CD4-positive, alpha-beta memory T cell (primary cell): ENCODE measurements at places on chromosomes 4 and X. TPM values are rescaled to one million over a fixed set of nuclear protein-coding genes. Genes with fewer than 3 reads are reported as not detected.

Gene GAGE12F
- not detected for total RNA-seq

DNA sequence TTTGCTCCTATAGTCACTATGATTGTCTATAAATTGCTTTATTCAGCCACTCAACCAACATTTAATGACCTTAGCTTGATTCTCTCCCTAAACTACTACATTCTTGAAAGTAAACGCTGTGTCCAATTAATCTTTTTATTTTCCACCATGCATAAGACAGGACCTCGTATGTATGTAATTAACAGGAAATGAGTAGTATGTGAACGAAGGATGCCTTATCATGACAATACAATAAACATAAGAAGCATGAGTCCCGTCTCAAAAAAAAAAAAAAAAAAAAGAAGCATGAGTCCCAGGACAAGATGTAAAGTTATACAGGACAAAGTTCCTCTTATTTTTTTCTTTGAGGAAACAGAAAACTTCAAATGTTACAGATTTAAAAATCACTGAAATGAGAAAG lies 92.5 kb downstream of the PPP3CA start:
- peaks cover 25% of the 10 kb centered on the region for H3K4me1 ChIP-seq
- H3K4me3 ChIP-seq = no peak overlapping the region
- H3K27me3 ChIP-seq = no peaks in the 10 kb centered on the region
- no peak for DNase-seq

Gene APEX2
- 13.4 TPM for total RNA-seq

DNA sequence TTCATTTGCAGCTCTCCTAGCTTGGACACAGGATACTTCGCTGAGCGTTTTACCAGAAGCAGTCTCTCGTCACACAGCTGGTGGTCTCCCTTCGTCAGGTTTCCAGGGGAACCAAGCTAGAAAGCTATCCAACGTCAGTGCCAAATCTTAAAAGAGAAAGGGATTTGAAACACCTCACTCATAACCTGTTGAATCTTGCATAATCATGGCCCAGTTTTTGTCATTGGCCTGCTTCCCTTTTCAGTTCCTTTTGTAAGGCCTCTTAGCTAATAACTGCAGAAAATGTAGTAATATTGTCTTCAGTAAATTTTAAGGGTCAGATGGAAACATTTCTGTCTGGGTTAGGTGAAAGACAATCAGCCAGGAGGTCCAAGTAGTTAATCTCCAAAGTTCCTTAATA lies 22.0 kb downstream of the RAB39B start:
- no peak for DNase-seq
- H3K36me3 ChIP-seq = peaks cover 5% of the 10 kb centered on the region
- no peak overlapping the region for H3K27ac ChIP-seq
- H3K4me3 ChIP-seq = no peak overlapping the region

DNA sequence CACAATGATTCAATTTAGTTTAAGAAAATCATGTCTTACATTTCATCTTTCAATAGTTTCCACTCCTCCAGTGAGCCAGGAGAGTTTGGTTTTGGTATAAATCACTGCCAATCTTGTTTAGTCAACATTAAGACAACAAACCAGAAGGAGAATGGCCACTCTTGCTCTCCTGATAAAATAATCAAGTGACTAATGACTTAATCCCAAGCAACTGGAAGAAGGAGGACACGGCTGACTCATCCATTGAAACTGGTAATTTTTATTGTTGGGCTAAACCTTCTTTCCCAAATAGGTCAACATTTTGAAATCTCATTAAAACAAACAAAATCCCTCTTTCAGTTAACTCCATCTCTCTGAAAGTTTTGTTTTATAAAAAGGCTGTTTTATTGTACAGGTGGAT lies 230.2 kb downstream of the CLCN4 start:
- no peaks in the 10 kb centered on the region for H3K27me3 ChIP-seq
- H3K27ac ChIP-seq = no peak overlapping the region
- H3K4me1 ChIP-seq = no peaks in the 10 kb centered on the region
- H3K4me3 ChIP-seq = no peak overlapping the region

Gene ZFP42
- not detected for total RNA-seq

DNA sequence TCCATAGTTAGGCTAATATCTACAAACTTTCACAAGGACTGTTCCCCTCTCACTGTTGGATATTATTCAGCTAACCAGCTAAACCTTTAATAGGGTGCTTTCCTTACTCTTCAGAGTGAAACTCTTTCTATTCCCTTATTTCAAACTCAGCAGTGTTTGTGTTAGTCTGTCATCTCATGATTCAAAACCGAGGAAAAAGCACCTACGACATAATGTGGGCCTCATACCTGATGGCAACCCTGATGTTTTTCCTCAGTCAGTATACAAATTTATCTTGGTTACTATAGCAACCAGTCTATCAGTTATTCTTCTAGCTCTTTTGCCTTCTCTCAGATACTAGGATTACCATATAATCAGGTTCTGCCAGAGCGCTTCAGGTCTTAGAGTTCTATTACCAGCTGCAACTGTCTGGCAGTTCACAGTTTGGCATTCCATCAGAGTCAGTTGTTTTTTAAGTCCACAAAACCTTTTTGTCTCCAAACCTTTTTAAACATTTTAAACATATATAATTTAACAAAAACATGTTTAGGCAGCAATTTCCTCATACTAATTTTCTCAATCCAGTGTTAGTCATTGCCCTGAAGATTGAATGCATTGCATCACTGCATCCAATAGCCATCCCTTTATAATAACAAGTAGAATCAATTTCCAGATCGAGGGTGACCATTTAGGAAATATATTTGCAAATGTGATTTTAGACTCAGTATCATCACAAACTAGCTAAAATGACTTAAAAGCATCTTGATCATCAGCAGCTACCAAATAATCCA lies 7.4 kb downstream of the WDR44 start:
- no peaks in the 10 kb centered on the region for H3K36me3 ChIP-seq
- no peak overlapping the region for H3K4me3 ChIP-seq
- H3K27me3 ChIP-seq = no peaks in the 10 kb centered on the region
- DNase-seq = peak; percentile 62
- H3K27ac ChIP-seq = no peak overlapping the region

DNA sequence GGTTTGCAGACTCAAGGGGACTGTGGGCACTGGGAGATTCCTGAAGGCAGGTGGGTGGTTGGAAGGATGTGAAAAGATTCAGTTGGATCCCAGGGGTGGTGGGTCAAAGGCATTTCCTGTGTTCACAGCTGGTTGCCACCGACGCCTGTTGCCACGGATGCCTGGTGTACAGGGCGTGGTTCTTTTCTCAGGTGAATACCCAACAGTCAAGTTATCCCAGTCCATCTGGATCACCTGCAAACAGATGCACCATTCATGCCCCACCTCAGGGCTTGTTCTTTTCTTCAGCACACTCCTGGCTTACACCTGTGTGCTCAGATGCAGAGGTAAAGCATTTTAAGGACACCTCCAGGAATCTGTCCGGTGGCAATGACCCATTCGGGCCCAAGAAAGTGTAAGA lies 55.8 kb upstream of the SHOX start:
- no peak overlapping the region for H3K4me3 ChIP-seq
- H3K27me3 ChIP-seq = no peaks in the 10 kb centered on the region
- H3K36me3 ChIP-seq = no peaks in the 10 kb centered on the region
- no peaks in the 10 kb centered on the region for H3K4me1 ChIP-seq
- DNase-seq = no peak
- H3K27ac ChIP-seq = no peak overlapping the region

DNA sequence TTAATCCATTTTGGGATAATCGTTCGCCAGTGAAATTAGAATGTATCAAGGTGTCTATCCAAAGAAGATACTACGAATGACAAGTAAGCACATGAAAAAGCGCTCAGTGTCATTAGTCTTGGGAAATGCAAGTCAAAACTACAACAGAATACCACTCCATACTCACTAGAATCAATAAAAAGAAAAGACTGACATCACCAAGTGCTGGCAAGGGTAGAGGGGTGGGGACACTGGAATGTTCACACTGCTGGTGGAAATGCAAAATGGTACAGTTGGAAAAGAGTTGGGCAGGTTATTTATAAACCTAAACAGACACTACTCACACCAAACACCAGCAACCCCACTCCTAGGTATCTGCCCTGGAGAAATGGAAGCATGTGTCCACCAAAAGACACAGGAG lies 11.2 kb downstream of the WDR1 start:
- H3K27ac ChIP-seq = peak overlapping the region; percentile 74
- peaks cover 55% of the 10 kb centered on the region for H3K36me3 ChIP-seq
- H3K27me3 ChIP-seq = no peaks in the 10 kb centered on the region
- H3K4me3 ChIP-seq = no peak overlapping the region

- no peaks in the 10 kb centered on the region for H3K36me3 ChIP-seq
- H3K4me3 ChIP-seq = no peak overlapping the region
- H3K4me1 ChIP-seq = peaks cover 14% of the 10 kb centered on the region
- no peak overlapping the region for H3K27ac ChIP-seq
- peaks cover 4% of the 10 kb centered on the region for H3K27me3 ChIP-seq
- DNase-seq = no peak
These were observed 70.6 kb downstream of the MGST2 start for GRCh38 chr4:139736274-139736660.

GRCh38 chr4:128721896-128722295 lies 87.6 kb upstream of the JADE1 start:
- no peak overlapping the region for H3K4me3 ChIP-seq
- no peak overlapping the region for H3K27ac ChIP-seq
- no peak for DNase-seq
- no peaks in the 10 kb centered on the region for H3K27me3 ChIP-seq

GRCh38 chr4:115165503-115165902 lies 52.1 kb upstream of the NDST4 start:
- H3K36me3 ChIP-seq = no peaks in the 10 kb centered on the region
- no peak for DNase-seq
- no peaks in the 10 kb centered on the region for H3K4me1 ChIP-seq
- no peak overlapping the region for H3K4me3 ChIP-seq
- H3K27ac ChIP-seq = no peak overlapping the region

DNA sequence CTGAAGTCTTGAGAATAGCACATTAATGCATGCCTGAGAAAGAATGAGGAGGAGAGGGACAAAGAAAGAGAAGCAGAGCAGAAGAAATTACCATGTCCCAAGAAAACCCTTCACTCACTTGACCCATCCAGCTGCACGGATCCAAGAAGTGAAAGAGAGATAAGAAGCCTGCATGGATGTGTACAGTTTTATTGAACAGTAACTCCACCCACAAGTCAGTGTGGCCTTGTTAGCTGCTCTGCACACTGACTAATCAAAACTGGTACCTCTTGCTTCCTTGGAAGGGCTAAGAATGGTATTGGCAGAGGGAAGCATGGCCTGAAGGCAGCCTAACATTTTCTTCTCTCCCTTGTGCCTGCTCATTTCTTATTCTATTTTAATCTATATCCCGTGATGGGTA lies 163.9 kb downstream of the SLC7A11 start:
- no peak overlapping the region for H3K4me3 ChIP-seq
- no peaks in the 10 kb centered on the region for H3K4me1 ChIP-seq
- no peaks in the 10 kb centered on the region for H3K36me3 ChIP-seq
- H3K27ac ChIP-seq = no peak overlapping the region

GRCh38 chrX:113726009-113726408 lies 857.9 kb upstream of the HTR2C start:
- no peak for DNase-seq
- no peak overlapping the region for H3K4me3 ChIP-seq
- no peak overlapping the region for H3K27ac ChIP-seq
- no peaks in the 10 kb centered on the region for H3K36me3 ChIP-seq
- H3K27me3 ChIP-seq = no peaks in the 10 kb centered on the region

DNA sequence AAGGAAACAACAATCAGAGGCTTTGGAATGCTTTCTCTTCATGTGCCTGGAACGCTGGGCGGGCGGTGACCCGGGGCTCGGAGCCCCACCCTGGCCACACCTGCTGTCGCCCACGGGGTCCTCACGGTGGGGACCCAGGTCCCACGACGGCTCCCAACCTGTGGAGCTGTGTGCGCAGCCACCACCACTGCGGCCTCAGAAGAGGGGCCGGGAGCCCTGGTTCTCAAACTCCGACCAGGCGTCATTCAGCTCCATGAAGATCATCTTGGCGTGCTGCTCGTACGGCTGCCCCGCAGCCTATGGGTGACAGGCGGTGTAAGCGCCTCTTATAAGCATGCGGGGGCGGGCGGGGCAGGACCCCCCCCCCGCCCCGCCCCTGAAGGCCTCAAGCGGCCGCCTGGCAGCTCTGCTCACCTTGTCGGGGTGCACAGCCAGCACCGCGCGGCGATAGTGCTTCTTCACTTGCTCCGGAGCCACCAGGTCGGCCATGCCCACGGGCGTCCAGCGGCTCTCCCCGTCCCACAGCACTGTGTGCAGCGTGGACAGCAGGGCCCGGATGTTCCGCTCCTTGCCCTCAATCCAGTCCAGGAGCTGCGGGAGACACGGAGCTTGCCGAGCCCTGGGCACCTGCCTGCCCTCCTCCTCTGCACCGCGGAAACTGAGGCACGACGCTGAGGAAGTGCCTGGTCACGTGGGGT lies 23.7 kb upstream of the CPLX1 start:
- H3K27ac ChIP-seq = no peak overlapping the region
- H3K4me1 ChIP-seq = no peaks in the 10 kb centered on the region
- no peak for DNase-seq
- H3K4me3 ChIP-seq = no peak overlapping the region
- peaks cover 6% of the 10 kb centered on the region for H3K36me3 ChIP-seq

Gene RBM47
- 1.5 TPM for total RNA-seq

Gene ATP1B4
- total RNA-seq = not detected
